ENCODE measurements at places on chromosomes 4 and X. TPM values are rescaled to one million over a fixed set of nuclear protein-coding genes. Genes with fewer than 3 reads are reported as not detected.

DNA sequence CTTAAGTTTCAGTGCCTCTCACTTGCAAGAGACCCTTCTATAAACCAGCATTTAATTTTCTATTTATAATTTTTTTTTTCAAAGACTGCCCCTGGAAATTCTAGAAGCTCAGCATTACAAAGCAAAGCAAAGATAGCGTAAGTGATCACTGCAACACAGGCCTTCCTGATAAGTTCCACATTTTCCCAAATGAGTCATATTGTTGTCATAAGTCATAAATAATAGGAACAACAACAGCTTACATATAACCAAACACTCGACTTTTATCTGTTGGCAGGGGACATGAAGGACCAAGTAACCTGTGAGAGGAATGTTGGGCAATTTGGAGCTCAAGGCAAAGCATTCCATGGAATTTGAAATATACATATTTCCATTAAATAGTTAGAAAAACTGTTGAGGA is 815.5 kb downstream of the DMD start:
- no peak for DNase-seq

DNA sequence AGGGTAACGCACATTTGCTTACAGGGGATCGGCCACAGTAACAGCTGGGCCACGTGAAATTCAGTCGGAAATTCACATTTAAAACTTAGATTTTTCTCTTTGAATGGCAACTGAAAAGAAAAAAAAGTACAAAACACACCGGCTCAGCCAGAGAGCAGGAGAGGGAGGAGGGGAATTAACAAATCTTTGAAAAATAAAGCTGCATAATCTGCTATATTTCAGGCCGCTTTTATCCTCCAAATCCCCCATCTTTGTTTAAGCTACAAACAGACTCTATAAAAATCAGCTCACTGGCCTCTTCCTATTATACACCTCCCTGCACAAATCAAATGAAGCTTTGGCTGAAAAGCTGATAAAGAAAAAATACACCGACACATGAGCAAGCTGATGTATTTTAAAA is 169.1 kb downstream of the LDB2 start:
- DNase-seq, result no peak

- no peak for DNase-seq
Observed at GRCh38 chr4:55793479-55793878, 26.1 kb upstream of the EXOC1L start.

Gene SLC6A8
- polyA plus RNA-seq, result 63.5 TPM

GRCh38 chr4:80208610-80209339 is 11.5 kb downstream of the PRDM8 start:
- DNase-seq, result no peak

Gene FOXP3
- 1.0 TPM for polyA plus RNA-seq

DNA sequence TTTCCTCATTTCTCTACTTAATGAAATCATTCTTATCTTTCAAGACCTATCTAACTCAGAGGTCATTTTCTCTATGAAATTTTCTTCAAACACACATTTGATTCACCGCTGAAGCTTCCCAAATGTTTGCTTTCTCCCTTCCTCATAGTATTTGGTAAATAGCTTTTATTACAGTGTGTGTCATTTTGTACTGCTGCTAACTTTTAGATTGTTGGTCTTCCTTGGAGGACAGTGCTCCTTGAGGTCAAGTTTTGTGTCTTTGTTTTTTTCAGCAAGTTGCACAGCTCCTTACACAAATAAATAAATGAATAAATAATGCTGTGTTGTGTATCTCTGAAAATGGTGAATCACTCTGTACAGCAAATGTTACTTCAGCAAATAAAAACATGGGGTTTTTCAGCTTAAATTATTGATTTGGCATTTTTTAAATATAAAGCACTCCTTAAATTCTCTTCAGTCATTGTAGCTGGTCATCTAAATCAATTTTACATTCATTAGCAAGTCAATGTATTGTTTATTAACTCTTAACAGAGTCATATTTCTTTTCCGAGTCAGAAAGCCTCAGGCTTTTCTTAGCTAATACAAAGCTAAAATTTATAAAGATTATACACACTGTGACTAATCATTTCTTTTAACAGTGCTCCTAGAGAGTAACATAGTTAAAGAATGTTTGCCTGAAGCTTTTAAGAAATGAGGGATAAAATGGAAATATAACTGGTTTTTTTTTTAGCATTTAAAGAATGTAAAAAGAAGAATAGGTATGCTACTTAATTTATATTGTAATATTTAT is 30.1 kb upstream of the MAD2L1 start:
- DNase-seq, result no peak

Gene SPANXB1
- not detected for polyA plus RNA-seq

Gene PRPS2
- 99.3 TPM for polyA plus RNA-seq

Gene FAM199X
- 34.0 TPM for polyA plus RNA-seq

Gene CHRDL1
- polyA plus RNA-seq, result 10.7 TPM

GRCh38 chr4:183241322-183241640 is 78.8 kb downstream of the CLDN22 start:
- DNase-seq, result no peak
